H7 (cell line): ENCODE measurements at places on chromosomes 16 and 17. TPM values are rescaled to one million over a fixed set of nuclear protein-coding genes. Genes with fewer than 3 reads are reported as not detected.

DNA sequence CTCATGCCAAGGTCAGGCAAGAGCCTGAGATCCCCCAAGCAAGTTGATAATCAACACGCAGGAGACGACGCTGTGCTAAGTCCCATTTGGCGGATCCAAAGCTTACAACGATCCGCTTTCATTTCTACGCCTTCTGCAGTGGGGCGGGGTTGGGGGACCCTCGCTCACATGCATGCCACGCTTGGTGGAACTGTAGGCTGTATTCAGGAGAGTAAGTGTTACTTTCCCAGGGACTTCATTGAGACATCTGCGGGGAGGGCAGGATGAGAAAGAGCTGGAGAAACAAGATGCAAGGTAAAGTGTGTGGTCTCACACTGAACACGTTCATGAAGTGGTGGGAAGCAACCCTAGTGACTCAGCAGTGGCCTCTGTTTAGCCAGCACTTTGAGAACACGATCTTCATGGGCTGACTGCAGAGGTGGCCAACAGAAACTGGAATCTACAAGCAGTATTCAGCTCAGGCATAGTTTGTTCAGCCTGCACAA lies 100.5 kb downstream of the XYLT1 start:
- DNase-seq: no peak

Gene CYGB
- 1.4 and 3.5 TPM in 2 replicates for total RNA-seq

Gene MAP3K14
- 1.6 TPM in 2 replicates for total RNA-seq

DNA sequence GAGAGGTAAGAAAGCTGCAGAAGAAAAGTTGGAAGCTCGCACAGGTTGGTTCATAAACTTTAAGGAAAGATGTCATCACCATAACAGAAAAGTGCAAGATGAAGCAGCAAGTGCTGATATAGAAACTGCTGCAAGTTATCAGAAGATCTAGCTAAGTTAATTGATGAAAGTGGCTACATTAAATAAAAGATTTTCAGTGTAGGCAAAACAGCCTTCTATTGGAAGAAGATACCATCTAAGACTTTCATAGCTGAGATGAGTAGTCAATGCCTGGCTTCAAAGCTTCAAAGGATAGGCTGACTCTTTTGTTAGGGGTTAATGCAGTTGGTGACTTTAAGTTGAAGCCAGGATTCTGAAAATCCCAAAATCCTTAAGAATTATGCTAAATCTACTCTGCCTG lies 24.0 kb downstream of the CYLD start:
- DNase-seq: no peak

Gene ADGRG3
- 0.07 and 0.67 TPM in 2 replicates for total RNA-seq
